ENCODE measurements at places on chromosomes 1 and 21. TPM values are rescaled to one million over a fixed set of nuclear protein-coding genes. Genes with fewer than 3 reads are reported as not detected.

Gene PLA2G2D
- total RNA-seq: not detected

Gene OR2AK2
- not detected for total RNA-seq

Gene ANGPTL7
- total RNA-seq: 0.25 TPM

Gene PROK1
- under 0.01 TPM for total RNA-seq

Gene GJA4
- total RNA-seq: 2.2 TPM

Gene SPRR2A
- total RNA-seq: not detected

Gene CSMD2
- total RNA-seq: 22.9 TPM

Gene CD52
- total RNA-seq: not detected

Gene C8B
- total RNA-seq: not detected

Gene S100A7A
- not detected for total RNA-seq

Gene ACOT11
- 1.2 TPM for total RNA-seq

Gene CCNL2
- total RNA-seq: 86.1 TPM

Gene NTMT2
- 0.49 TPM for total RNA-seq

Gene ACTA1
- 1.5 TPM for total RNA-seq

Gene ASPM
- 6.1 TPM for total RNA-seq

Gene MNDA
- 2.0 TPM for total RNA-seq
